ENCODE measurements at places on chromosomes 2 and 18. TPM values are rescaled to one million over a fixed set of nuclear protein-coding genes. Genes with fewer than 3 reads are reported as not detected.

The NYAP2 gene
- total RNA-seq, result 0.88 TPM

The HOXD3 gene
- 0.57 TPM for total RNA-seq

DNA sequence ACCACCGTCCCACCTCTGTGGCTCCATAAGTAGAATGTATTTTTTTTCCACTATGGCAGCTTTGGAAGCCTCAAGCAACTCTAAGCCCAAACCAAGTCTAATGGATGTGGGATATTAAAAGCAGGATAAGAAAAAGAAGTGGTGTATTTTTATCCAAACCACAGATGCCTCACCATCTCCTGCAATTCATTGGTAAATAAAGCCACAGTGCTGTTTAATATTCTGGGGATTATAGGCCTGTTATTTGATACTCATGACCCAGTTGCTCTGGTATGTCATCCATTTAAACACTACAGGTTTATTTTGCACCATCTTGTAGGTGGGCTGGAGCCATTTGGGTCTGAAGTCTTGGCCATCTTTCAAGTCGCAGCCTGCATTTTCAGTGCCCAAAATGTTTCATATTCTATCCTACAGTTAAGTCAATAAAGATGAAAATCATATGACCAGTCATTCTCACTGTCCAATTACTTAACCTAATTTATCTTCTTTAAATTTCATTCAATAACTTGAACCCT, 279.5 kb upstream of the EPHA4 start:
- no peaks in the 10 kb centered on the region for H3K4me1 ChIP-seq
- H3K27me3 ChIP-seq, result no peaks in the 10 kb centered on the region
- H3K4me3 ChIP-seq, result no peak overlapping the region
- no peak for DNase-seq
- H3K36me3 ChIP-seq, result no peaks in the 10 kb centered on the region
- H3K27ac ChIP-seq, result no peak overlapping the region

- no peaks in the 10 kb centered on the region for H3K27me3 ChIP-seq
- no peak overlapping the region for H3K27ac ChIP-seq
- H3K4me3 ChIP-seq, result no peak overlapping the region
- no peaks in the 10 kb centered on the region for H3K4me1 ChIP-seq
- no peak for DNase-seq
- H3K36me3 ChIP-seq, result no peaks in the 10 kb centered on the region
Observed at GRCh38 chr18:38450876-38451275, 885.3 kb upstream of the CELF4 start.

DNA sequence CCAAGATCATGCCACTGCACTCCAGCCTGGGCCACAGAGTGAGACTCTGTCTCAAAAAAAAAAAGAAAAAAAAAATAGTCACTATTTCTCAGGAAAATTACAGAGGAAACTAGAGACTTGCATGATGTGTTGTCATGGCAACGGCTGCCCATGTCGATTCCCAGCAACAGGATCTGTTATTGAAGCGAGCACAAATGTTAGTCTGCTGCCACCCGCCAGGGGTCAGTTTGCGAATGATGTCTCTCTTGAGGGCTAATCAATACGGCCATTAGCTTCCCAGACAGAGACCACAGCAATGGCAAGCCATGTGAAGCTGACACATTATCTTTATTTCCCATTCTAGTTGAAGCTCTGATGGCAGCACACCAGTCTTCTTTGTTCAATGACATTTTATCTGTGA, 32.4 kb upstream of the ACYP2 start:
- DNase-seq, result no peak
- H3K27ac ChIP-seq, result no peak overlapping the region
- H3K36me3 ChIP-seq, result no peaks in the 10 kb centered on the region
- H3K4me3 ChIP-seq, result no peak overlapping the region
- H3K4me1 ChIP-seq, result no peaks in the 10 kb centered on the region

The KCNIP3 gene
- 2.7 TPM for total RNA-seq

DNA sequence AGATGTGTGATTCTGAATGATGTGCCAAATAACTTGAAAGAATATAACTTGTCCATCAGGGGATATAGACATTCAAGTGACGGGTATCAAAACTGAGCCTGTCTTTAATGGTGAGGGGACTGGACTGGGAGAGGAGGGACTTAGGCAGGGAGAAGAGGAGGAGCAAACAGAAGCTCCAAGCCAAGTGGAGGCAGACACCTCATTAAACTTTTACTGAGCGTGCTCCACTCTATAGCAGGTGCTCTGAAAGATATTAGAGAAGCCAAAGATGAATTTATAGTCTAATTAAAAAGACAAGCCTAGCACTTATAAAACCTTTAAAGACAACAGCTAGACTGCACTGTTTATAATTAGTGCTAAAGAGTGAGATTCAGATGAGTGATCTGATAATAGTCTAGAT, 47.7 kb upstream of the SMAD2 start:
- no peak overlapping the region for H3K4me3 ChIP-seq
- no peaks in the 10 kb centered on the region for H3K4me1 ChIP-seq
